ENCODE measurements at places on chromosomes 3 and 15.

DNA sequence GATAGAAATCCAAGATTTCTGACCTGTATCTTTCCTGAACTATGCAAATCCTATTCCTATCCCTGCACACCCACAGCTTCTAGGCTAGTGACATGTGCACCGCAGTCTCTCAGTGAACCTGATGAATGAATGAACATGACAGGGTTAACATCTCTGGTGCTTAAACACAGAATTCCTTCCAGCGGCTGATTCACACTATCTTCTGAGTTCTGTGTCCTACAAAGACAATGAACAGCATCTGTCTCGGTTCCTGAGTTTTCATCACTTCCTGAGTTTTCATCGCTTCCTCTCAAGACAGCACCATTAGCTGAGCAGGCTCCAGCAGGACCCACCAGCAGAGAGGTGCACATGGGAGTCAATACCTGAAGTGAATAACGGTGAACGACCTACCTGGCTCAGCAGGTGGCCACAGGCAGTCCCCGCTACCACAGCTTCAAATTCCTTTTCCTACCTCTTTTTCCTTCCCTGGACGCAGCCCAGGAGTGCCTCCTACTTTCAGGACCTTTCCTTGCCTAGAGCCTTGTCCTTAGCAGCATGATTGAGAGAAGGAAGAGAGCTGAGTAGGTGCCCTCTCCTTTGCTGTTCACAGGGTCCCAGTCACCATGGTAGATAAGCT is 113.5 kb downstream of the IGF2BP2 start:
- DNase-seq: no peak

GRCh38 chr15:101283931-101284330 is 6.6 kb upstream of the SELENOS start:
- DNase-seq: no peak

DNA sequence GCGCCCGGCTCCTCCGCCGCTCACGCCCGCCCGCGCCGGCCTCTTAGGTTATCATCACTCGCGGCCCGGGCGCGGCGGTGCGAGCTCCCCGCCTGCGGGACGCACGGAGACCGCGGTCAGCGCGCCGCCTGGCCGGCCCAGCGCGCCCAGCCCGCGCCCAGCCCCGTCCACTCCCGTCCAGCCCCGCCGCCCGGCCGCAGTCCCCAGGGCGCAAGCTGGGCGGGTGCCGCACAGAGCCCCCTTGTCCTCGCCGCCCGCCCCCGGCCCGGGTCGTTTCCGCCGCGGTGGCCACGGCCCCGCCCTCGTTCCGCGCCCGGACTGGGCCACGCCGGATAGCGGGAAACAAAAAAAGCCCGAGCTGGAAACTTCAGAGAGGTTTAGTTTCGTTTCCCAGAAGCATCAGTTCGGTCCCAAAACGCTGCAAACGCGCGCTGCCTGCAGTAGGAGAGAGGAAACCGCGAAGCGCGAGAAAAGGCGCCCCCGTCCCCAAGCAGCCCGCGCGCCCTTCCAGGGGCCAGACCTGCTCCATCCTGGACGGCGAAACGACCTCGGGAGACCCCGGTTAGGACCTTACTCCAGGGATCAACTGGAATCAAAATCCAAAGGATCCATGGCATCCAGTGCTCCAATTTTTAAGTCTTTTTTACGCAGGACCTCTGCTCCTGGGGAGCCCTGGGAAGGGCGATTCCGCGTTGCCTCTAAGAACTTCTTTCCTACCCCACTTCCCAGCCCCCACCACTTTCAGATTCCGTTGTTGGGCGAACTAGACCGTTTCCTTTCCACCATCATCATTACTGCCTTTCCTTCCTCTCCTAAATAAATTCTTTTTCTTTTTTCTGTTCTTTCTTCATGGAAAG is at the start of gene ATP10A:
ATP10A (minus strand) TSS at position 217 of the 857 bp plus-strand sequence. CDS start 231 bp downstream, outside the sequence.
- DNase-seq: peak; percentile 48

DNA sequence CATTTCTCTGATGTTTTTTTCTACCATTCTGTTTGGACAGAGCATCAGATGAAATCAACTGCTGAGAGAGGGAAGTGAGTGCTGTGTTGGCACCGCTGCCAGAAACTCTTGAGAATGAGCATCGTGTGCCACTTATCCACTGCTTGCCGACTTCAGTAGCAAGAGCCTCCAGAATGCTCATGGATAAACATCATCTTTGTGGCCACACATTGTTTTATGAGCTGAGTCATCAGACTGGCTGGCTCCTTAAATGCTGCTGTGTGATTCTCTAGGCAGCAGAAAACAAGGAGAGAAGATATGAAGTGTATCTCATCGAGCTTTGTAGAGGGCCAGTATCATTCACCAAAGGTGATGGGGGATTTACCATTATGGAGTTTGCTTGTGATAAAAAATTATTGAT is 3.4 kb upstream of the DOCK3 start:
- no peak for DNase-seq

- no peak for DNase-seq
Measured at GRCh38 chr3:171704814-171705213, 105.5 kb downstream of the PLD1 start.

DNA sequence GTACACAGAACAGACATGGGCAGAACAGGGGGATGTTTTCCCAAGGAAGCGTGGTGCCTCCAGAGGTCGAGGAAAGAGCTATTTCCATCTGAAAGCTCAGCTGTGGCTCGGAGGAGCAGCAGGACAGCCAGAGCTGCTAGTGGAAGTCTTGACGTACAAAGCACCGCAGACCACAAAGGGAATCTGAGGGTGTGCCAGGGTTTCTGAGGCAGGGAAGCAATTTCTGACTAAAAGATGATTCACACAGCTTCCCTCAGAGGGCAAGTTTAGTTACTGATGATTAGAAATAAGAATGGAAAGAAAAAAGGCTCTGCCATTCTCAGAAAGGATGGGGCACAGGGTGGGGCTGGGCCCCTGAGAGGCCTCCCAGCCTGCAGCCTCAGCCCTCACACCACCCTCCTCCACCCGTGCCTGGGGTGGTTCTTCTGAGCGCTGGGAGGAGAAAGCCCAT is 45.8 kb upstream of the SEC13 start:
- DNase-seq: peak; percentile 23

DNA sequence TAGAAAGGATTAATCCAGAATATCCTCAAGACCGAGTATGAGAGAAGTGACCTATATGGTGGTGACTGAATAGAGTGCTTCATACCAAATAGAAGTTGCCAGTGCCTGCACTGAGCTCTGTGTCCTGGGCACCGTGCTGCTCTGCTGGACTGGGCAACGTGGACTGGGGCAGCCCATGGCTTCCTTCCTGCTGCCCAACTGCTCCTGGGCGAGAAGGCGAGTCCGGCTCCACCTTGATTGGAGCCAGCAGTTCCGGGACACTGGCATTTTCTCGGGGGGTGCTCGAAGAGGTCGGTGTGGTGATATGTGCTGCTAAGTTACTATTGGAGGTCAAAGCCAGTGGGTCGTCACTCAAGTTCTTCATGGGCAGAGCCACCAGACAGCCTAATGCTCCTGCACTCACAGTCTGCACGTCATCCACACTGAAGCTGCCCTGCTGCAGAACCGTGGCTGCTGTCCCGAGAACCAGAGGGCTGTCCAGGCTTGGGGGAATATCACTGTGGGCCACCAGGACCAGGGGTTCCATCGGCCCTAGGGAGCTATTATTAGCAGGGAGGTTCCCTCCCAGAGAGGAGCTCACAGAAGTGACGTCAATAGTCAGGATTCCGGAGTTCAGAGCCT is 14.1 kb downstream of the ZXDC start:
- no peak for DNase-seq

- DNase-seq: no peak
Measured at GRCh38 chr3:25457671-25458419, 29.8 kb downstream of the RARB start.

- DNase-seq: no peak
Measured at GRCh38 chr3:15794303-15794771, 3.4 kb downstream of the ANKRD28 start.

DNA sequence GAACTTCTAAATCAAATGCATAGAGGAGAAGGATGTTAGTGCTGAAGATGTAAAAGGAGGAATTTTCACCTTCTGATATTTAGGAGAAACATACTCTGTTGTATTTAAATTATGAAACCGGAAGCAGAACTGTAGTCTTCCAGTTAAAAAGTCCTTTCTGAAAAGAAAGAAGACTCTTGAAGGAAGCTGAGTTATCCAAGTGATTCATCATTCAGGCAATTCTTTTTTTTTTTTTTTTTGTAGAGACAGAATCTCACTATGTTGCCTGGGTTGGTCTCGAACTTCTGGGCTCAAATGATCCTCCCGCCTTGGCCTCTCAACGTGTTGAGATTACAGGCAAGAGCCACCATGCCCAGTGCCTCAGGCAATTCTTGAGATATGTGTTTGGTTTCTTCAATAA is 424.8 kb upstream of the TPM1 start:
- DNase-seq: no peak

- no peak for DNase-seq
Measured at GRCh38 chr3:157104928-157105652, 54.9 kb downstream of the CCNL1 start.

GRCh38 chr3:87855616-87856015 is 203.2 kb downstream of the CGGBP1 start:
- DNase-seq: no peak

DNA sequence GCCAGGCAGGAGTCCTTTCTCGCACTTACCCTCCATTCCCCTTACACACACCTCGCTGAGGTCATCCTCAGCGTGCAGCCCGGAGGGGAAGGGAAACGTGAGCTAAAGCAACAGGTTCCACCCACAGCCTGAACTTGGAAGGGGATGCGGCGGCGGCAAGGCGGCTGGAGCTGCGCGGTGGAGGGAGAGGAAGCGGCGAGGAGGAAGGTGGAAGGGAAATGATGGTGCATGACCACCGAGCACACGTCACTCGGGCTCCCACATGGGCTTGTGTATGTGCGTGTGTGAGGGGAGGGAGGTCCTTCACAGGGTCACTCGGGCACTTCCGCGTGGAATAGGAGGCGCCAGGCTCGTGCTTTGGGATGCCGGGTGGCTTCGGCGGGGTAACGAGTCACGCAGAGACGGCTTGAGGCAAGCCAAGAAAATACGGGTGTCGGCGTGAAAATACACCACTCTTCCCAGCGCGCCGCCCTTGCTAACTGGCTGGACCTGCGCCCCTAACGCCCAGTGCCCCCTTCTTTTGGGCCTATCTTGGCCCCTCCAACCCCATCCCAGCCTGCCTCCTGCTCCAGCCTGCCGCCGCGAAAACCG is 225.5 kb upstream of the IL12A start:
- DNase-seq: no peak

DNA sequence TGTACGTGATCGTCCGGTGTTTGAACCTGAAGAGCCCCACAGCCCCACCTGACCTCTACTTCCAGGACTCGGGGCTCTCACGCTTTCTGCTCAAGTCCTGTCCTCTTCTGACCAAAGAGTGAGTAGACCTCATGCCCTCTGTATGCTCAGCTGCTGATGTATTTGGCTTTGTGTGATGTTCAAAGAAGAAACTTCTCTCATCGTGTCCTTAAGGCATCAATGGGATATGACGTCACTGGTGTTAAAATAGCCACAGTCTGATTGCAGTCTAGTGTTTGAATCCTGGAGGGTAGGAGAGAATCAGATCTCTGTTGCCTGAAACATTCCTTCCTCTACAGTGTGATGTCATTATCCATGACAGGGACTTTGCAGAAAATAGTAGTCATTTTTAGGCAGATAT is 28.1 kb downstream of the ABHD2 start:
- DNase-seq: no peak

GRCh38 chr3:12135029-12135657 is 23.6 kb downstream of the TIMP4 start:
- DNase-seq: peak; percentile 47

GRCh38 chr15:94930441-94930840 is 699.1 kb downstream of the MCTP2 start:
- no peak for DNase-seq

GRCh38 chr3:117844676-117845075 is 1135.1 kb downstream of the TUSC7 start:
- no peak for DNase-seq

DNA sequence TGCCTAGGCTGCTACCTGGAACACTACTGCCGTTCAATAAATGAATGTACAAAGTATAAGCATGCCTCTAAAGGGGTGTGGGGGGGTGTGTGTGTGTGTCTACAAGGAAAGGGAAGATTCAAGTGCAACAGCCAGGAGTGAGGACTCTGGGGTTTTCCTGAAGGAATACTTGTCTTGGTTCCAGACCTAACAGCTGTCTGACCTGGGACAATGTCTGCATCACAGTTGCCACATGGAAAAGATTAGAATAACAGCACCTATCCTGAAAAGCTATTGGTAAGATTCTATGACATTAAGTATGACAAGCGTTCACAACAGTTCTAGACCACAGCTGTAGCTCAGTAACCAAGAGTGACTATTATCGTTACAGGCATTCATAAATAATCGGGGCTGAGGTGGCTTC is 345.2 kb downstream of the FOXP1 start:
- no peak for DNase-seq

GRCh38 chr3:20608054-20608738 is 422.2 kb upstream of the SGO1 start:
- no peak for DNase-seq

DNA sequence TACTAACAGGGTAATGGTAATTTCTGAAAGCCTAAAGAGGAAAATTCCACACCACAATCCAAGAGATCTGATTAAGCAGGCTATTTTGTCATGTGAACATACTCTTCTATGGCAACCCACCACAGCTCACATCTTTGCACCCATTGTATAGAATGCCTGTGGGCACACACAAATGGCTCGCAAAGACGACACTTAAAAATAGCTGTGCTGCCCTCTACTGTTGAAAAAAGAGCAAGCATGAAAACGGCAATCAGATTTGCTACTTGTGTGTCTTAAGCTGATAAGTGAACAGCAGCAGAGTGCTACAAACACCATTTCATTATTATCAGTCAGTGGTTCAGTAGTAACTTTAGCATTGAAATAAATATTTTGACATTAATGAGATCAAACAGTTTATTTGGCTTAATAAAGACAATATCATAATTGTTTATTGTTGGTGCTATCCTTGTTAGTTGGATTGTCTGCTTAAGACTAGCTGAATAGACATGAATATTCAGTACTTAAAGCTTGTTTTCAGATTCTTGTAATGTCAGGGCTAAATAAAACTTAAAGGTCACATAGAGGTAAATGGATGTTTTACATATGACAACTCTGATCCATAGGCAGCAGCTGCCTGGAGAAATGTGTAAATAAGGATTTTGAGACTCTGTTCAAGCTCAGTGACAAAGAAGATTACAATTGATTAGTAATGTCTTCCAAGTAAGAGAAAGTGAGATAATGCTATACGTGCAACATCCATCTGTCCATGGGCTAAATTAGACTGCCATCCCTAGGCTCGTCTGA is 199.1 kb downstream of the LRRN1 start:
- DNase-seq: no peak

DNA sequence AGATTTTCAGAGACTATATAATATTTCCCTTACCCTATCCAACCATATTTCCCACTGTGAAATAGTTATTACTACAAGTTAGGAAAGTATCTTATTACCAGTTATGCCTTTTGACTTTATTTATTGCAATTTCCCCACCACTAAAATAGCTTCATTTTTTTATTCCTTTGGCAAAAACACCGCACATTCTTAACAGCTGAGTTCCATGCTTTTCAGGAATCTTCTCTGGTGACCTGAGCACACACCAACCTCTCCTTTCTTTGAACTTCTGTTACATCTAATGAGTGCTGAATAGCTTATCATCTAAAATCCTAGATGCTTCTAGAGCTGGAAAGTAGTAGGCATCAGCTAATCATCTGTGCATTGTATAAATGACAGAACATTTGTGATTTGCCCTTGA is 99.1 kb downstream of the UBE2E2 start:
- no peak for DNase-seq
